ENCODE measurements at places on chromosomes 13 and 19. TPM values are rescaled to one million over a fixed set of nuclear protein-coding genes. Genes with fewer than 3 reads are reported as not detected.

Gene CRLF1
- 73.9 TPM for total RNA-seq

Gene ZNF835
- 12.8 TPM for total RNA-seq

Gene LGALS14
- total RNA-seq = not detected

Gene ADAMTSL5
- total RNA-seq = 27.2 TPM

Gene LILRB2
- 3.4 TPM for total RNA-seq

Gene CPB2
- total RNA-seq = not detected

Gene PLPP2
- 0.82 TPM for total RNA-seq

Gene NXNL1
- total RNA-seq = not detected

Gene GRK1
- not detected for total RNA-seq

DNA sequence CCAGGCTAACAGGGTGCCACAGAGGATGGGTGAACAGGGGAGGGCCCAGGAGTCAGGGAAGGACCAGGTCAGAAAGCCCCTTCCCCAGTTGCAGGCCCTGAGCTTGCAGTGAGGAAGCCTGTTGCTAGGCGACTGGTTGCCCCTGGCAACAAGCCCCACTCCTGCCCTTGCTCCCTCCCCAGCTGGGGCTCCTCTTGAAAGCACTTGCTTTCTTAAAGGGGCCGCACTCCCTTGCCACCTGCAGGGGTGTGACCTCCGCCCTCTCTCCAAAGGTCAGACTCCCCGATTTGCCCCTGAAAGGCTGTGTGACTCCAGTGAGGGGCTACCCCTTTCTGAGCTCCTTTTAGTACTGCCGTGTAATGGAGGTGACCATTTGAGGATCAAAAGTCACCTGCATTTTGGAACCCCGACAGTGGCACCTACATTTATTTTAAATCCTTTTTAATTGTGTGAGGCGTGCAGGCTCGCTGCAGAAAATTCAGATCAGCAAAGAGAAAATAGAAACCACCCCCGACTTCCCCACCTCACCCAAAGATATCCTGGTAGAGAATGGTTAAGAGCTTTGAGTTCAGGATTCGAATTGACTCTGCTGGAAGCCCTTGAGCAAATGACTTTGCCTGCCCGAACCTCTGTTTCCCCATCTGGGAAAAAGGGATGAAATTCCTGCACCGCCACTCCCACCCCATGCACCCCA is 4.8 kb downstream of the FCHO1 start:
- DNase-seq = no peak

- no peak for DNase-seq
Measured at GRCh38 chr13:52179925-52180324, 20.5 kb upstream of the NEK3 start.

DNA sequence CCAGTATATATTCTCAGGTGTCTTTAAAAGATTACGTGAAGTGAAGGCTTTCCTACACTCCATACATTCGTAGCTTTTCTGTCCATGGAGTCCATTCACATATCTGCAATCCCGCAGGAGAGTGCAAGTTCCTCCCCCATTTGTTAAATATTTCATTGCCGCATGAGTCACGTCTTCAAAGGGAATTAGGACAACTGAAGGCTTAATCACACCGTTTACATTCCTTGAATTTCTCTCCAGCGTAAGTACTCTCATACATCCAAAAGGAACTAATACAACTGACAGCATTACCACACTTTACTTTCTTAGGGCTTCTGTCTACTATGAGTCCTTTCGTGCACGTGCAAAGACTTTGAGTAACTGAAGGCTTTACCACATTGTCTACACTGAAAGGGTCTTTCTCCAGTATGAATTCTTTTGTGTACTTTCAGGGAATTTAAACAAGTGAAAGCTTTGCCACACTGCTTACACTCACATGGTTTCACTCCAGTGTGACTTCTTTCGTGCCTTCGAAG is 29.0 kb upstream of the ZNF564 start:
- DNase-seq = no peak

DNA sequence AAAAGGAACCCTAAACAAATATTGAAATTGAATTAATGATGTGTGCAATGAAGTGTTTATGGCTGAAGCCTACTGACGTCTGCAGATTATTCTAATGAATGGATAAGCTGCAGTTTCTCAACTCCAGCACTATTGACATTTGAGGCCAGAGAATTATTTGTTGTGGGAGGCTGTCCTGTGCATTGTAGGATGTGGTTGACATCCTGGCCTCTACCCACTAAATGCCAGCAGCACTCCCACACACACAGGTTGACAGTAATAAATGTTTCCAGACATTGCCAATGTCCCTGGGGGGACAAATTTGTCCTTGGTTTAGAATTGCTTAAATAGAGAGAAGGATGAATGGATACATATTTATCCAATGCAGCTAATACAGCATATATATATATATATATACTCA is 19.2 kb upstream of the MYH14 start:
- no peak for DNase-seq

DNA sequence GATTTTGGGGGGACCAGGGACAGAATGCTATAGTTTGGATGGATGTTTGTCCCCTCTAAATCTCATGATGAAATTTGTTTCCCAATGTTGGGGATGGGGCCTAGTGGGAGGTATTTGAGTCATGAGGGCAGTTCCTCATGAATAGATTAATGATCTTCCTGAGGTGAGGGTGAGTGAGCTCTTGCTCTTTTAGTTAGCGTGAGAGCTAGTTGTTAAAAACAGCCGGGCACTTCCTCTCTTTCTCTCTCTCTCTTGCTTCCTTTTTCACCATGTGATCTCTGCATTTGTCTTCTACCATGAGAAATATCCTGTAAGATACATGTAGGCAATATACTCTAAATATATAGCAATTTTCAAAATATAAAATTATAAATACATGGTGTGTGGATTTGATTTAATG is 290.8 kb upstream of the PCDH9 start:
- no peak for DNase-seq

GRCh38 chr13:62130062-62130970 is 714.7 kb upstream of the PCDH20 start:
- DNase-seq = no peak

DNA sequence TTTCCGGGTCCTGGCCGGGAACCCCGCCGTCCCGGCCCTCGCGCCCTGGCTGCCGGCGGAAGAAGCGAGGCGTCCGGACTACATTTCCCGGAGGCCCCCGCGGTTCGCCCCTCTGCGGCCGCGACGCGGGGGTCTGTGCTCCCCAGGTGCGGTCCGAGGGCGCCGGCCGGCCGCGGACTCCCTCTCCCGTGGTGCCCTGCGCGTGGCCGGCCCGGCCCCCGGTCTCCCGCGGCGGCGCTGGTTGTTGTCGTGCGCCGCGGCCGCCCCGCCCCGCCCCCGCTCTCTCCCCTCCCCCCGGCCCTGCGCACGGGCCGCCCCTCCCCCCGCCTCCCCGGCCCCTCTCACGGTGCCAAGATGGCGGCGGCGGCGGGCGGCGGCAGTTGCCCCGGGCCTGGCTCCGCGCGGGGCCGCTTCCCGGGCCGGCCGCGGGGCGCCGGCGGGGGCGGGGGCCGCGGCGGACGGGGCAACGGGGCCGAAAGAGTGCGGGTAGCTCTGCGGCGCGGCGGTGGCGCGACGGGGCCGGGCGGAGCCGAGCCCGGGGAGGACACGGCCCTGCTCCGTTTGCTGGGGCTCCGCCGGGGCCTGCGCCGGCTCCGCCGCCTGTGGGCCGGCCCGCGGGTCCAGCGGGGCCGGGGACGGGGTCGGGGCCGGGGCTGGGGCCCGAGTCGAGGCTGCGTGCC is at the start of gene KMT2B:
TSS of gene KMT2B (plus strand) at position 339 of the 680 bp plus-strand sequence. CDS start at position 355, 16 bp downstream.
- DNase-seq = no peak

- no peak for DNase-seq
Measured at GRCh38 chr13:97256343-97256783, 34.2 kb downstream of the MBNL2 start.

- no peak for DNase-seq
Measured at GRCh38 chr19:7808108-7808507, 21.9 kb upstream of the EVI5L start.

DNA sequence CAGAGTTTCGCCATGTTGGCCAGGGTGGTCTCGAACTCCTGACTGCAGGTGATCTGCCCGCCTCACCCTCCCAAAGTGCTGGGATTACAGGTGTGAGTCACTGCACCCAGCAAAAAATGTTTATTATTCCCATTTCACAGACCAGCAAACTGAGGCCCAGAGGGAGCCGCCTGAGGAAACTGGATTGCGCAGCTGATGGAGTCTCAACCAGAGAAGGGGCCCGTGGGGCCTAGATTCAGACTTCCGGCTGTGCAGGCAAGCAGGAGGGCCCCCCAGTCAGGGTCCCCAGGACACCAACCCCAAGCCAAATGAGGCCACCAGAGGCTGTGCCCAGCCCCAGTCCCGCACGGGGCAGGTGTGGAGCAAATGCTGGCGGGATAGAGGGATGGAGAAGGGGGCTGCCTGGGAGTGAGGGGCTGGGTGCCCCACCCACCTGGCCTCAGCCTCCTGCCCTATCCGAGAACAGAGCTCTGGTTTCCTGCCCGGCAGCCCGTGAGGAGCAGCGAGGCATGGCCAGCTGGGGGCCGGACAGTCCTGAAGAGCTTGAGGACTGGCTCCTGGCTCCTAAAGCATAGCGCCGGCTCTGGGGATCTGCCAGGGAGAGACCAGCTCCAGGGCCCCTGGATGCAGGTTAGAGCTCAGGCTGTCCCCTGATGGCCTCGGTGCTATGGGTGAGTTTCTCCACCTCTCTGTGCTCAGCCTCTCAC is 22.0 kb downstream of the MISP start:
- DNase-seq = no peak

DNA sequence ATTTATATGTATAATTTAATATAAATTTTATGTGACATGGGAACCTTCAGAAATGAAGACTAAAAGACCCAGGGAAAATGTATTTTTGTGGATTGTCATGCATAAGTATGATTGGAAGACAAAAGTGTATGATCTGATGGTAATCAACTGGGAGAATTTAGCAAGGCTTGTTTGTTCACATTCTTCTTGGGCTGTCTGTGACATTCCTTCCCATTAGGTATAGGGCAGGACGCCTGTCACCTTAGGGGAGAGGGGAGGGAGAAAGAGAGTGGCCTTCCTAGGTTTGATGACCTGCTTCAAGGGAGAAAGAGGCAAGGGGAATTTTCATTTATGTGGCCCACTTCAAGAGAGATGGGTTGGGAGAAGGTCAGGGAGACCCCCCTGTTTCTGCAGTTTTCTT is 22.4 kb downstream of the PIBF1 start:
- no peak for DNase-seq

DNA sequence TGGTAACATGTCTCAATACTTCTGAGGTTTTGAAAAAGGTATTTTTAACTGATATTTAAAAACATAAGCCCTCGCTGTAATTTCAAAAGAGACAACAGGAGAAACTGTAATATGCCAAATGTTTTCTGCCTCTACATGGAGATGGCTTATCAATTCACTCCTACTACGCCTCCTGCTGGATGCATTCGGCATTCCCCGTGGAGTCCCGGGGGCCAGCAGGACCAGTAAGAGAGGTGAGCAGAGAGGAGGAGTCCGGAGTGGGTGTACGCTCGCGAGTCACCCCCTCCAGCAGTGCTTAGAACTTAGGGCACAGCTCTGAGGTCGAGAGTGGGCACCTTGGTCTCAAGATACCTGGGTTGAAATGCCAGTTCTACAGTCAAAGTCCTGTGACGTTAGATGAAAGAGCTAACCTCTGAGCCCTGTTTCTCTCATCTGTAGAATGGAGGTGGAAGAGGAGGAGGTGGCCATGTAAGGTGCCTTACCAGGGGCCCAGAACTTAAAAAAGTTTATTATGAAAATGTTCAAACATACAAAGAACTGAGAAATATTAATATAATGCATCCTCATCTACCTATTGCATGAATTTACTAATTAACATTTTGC is 110.2 kb downstream of the STK24 start:
- no peak for DNase-seq

DNA sequence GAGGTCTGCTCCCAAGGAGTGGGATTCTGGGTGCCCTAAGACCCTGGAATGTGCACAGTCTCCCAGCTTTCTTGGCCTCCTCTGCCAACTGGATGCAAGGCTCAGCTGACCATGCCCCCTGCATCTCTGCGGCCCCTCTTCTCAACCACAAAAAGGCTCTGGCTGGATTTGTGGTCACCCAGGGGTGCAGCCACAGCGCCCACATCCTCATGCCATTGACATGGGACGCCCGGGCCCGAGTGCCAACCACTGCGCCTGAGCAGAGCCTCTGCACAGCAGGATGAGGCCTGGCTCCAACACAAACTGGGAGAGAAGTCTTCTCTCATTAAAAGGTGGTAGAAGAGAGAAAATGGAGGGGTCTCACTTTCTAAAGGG is 103.5 kb downstream of the FOXO1 start:
- no peak for DNase-seq

DNA sequence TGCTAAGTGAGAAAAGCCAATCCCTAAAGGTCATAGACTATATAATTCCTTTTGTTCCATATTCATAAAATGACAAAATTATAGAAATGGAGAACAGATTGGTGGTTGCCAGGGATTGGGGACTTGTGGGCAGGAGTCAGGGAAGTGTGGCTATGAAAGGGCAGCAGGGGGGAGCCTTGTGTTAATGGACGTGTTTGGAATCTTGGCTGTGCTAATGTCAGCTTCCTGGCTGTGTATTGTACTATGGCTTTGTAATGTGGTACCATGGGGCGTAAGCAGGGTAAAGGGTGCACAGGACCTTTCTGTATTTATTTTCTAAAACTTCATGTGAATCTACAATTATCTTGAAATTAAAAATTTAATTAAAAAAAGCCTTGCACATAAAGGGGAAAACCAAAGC is 248.5 kb downstream of the UQCRFS1 start:
- no peak for DNase-seq

DNA sequence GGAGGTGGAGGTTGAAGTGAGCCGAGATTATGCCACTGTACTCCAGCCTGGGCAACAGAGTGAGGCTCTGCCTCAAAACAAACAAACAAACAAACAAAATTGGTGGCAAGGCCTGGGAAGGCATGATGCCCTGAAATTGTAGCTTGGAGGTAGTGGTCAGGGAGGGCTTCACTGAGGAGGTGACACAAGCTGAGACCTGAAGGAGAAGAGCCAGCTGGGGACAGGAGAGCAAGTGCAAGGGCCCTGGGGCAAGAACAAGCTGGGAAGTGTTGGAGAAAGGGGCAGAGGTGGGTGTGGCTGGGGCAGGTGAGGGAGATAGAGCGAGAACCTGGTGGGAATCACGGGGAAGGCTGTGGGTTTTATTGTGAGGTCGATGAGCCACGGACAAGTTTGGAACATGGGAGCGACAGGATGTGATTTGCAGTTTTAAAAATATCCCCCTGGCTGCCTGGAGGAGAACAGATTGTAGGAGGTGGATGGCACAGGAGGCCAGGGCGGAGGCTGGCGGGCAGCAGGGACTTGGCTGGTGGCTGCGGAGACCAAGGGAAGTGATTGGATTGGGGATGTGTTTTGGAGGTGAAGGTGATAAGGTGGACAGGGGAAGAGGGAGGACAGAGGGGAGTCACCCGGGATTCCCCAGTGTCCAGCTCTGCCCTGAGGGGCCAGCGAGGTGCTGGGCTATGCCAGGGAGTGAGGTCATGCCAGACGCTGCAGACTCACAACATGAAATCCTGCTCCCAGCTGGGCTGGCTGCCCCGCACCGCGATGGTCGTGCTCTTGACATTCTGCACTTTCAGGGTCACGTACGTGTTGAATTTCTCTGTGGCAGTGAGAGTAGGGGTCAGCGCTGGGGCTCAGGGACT is 14.0 kb downstream of the UNC13A start:
- DNase-seq = no peak

GRCh38 chr19:21046489-21046888 is 26.0 kb downstream of the ZNF430 start:
- no peak for DNase-seq

All from right atrium auricular region (tissue), 2 donors.